ENCODE measurements at places on chromosomes 7 and 10.

GRCh38 chr7:28793381-28794085, 164.6 kb downstream of the TRIL start:
- DNase-seq: no peak

DNA sequence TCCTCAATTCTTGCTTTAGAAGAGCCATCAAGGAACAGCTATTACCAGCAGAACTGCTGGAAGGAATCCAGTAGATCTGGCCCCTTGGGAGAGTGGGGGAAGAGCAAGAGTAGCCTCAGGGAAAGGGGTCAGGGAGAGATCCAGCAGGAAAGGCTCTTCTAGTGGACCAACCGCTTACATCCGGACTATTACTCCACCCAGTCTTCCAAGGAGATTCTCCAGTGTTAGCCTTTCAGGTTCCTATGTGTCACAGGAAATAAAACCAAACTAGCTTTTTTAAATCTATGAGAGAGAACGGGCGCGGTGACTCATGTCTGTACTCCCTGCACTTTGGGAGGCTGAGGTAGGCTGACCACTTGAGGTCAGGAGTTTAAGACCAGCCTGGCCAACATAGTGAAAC, 34.3 kb downstream of the TET1 start:
- DNase-seq: no peak

GRCh38 chr7:93350338-93350737, 118.2 kb downstream of the VPS50 start:
- DNase-seq: no peak

DNA sequence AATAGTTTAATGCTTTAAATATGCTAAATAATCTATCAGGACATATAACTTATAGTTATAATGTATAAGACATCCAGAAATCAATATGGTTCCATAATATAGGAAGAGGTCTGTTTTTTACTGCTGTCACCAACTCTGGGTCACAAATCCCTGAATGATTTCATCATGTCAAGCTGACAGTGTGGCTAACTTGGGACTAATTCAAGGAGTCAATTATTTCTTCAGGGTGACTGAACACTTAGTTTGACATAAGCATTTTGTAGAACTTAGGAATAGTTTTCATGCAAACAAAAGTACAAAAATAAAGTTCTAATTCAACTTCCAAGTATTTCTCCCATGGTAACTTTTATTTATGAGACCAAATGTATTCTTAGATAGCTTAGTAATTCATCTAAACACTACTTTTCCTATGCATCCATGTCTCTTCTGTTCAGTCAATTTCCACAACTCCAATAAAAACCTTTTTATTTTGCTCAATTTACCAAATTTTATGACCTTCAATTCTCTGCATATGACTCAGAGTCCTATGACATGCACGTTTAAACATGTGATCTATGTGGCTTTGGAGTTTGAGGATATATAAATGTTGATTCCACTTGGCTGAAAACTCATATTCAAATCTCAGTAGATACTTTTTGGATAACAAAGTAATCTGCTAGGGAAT, 40.3 kb upstream of the GNAT3 start:
- DNase-seq: no peak

GRCh38 chr7:152895527-152895926, 136.0 kb downstream of the ACTR3B start:
- DNase-seq: no peak

- DNase-seq: no peak
Measured at GRCh38 chr10:127157506-127158200, 38.7 kb downstream of the INSYN2A start.

- peak; percentile 88 for DNase-seq
Measured at GRCh38 chr7:149460493-149461277, at the start of gene ZNF777. Gene ZNF777, minus strand, starts transcription at chr7:149461062. Its CDS starts 5,040 bp downstream, at chr7:149456022.

GRCh38 chr7:26535483-26536007, 243.9 kb downstream of the SNX10 start:
- DNase-seq: no peak

DNA sequence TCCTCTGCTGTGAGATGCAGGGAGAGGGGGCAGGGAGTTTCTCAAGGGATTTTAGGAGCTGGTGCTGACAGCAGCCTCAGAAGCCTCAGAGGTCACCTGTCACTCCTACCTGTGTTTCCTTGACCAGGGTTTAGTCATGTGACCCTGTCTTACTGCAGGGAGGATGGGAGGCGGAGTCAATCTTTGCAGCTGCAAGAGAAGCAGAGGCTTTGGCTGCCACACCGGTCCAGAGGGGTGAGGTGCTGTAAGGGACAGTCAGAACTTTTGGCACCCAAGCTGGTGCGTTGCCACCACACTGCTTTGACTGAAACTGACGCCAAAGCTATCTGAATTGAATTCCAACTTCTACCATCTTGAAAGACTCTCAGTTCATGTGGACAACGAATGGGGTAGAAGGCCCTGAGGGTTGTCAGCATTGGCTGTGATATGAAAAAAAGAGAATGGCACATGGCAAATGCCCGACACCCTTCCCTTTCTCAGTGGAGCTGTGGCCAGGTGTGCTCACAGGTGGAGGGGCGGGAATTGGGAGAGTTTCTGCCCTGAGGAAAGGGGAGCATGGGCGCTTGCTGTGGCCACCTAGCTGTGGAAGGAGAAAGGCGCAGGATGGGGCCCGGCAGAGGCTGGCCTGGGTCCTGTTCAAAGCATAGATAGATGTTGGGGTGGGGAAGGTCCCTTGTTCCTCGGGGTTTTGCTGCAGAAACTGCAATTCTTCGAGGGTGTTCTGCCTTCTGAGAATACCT, 69.3 kb downstream of the ARHGAP22 start:
- DNase-seq: no peak

GRCh38 chr7:44981035-44981706, 2.4 kb upstream of the MYO1G start:
- DNase-seq: no peak

DNA sequence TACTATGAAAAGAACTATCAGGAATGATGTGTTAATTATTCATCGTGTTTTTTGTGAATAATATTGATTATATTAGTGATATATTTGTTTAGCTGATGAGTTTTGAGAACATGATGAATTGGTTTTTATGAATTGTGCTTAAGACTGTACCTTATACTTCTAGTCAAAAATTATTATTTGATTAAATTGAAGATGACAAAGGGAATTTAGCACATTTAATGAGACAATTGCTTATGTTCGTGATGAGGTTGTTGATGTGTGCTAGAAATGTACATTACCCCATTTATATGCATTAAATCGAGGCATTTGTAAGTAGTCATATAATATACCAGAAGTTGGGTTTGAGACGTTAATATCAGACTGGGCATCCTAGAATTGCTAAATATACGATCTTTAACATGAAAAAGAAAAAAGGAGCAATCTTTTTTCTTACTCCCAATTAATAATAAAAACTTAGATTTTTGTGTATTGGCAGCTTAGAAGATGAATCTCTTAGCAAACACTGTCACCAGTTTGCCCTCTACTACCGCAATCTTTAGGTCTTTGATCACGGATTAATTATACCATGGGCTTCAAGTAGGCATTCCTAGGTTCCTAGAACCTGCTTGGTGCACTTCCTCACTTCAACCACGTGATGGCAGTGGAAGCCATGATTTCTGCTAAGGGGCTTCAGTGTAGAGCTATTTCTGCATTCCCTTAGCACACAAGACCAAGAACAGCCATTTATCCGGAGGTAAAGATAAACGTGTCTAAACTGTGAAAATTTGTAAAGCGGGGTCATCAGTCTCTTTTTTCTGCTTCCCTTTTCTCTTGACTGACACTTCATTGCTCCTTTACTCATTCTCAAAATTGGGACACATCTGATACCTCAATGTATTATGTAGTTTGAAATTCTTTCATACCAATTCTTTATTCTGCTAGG, 1.6 kb downstream of the KLHDC10 start:
- peak; percentile 60 for DNase-seq

- no peak for DNase-seq
Measured at GRCh38 chr10:69481305-69481704, 30.0 kb downstream of the TSPAN15 start.

GRCh38 chr10:14322526-14323188, 8.1 kb downstream of the FRMD4A start:
- no peak for DNase-seq

GRCh38 chr7:1447112-1447511, 12.2 kb downstream of the MICALL2 start:
- no peak for DNase-seq

- no peak for DNase-seq
Measured at GRCh38 chr10:3655528-3655927, 129.5 kb downstream of the KLF6 start.

DNA sequence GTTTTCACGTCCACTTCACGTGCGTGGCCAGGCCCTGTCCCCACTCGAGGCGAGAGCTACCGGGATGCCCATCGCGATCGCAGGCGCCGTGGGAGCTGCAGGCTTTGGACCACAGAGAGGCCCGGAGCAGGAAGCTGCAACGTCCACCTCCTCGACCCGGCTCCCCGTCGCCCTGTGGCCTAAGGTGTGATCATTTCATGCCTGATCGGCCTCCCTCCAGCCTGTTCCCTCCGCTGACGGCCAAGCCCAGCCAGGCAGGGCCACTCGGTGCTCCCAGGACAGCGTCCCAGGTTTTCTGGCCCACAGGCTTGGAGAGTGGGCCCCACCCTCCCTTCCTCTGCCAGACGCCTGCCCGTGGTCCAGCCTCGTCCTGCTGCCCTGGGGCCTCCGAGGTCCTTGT, 19.6 kb downstream of the KNDC1 start:
- DNase-seq: no peak

DNA sequence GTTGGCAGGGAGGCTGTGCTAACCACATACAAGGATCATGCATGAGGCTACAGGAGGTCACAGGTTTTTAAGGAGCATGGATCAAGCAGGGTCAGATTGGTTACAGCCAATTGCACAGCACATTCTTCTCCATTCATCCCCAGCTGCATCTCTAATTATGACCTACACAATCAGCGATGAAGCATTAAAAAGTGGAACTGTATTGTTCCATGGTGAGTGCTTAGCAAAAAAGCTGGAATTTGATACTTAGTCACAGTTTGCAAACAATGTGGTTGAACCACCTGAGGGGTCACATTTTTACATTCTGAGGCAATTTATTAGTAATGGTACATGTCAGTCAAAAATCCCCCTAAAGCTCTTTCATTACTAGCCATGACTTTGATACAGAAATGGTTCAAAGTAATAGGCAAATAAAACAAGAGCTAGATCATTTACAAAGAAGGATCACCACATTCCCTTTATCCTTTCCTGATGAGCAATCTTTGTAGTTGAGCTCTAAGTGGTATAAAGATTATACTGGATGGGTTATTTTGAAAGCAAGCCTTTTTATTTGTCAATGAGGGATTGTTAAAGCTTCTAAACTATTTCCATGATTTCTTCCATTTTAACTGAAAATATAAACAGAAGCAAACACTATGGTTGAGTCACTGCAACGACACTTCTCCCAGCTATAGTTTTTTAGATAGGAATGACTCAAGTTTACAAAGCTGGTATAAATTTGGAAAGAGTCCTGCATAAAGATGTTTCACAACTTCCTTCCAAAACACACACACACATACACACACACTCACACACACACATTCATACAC, 217.8 kb upstream of the SEMA3A start:
- DNase-seq: no peak

GRCh38 chr10:33196710-33197491, 137.6 kb downstream of the NRP1 start:
- DNase-seq: no peak

GRCh38 chr7:157271991-157272324, 64.8 kb upstream of the DNAJB6 start:
- no peak for DNase-seq

DNA sequence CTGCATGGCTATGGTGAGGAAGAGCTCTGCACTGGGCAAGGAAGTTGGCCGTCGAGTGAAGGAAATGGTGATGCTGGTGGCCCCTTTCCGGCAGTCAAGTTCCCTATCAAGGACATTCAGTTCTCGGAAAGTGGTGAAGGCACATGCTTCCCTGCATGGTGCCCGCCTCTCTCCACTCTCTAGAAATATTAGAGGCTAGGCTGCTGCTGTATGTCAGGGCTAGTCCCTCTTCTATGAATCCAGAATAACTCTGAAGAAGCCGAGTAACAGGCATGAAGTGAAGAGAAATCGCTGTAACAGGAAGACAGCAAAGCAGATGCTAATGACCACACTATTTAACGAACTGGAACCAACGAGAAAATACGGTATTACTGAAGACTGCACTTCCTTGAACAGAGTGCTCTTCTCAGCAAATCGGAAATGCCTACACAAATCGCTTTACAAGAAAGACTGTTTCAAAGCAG, 5.4 kb downstream of the IDI1 start:
- DNase-seq: peak; percentile 58

GRCh38 chr7:70506434-70506833, 625.5 kb upstream of the GALNT17 start:
- peak; percentile 3 for DNase-seq

DNA sequence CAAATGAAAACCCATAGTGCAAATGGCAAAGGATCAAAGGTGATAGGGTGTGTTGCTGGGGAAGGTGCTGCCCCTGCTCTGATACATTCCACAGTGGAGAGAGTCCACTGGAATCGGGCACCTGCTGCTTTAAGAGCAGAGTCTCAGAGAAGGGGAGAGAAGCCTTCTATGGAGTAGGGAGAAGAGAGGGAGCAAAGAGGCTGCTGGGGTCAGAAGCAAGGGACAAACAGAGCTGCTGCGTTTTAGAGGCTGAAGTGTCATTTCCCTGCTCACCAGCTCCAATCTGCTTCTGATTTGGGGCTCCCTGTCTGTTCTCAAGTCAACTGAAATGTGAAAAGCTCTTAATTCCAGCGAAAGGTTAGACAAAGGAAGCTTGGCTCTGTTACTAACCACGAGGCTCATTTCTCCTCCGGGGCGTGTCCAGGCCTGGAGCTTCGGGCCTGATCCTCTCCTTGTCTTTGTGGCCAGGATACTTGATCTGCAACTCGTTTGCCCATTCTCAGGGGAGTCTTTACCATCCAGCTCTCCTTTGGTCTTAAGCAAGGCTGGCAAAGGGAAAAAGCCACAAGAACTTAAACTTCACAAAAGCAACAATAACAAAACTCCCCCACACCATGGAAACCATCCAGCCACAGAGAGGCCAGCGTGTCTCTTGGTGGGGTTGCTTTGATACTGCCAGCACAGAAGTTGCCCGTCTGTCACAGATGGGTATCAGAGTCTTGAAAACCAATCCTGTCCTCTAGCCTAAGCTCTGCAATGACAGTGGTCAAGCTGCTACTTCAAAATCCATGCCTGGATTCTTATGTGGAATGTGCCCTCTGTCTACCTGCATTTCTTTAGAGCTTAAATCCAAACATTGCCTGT, 692.6 kb downstream of the SUGCT start:
- DNase-seq: no peak

- no peak for DNase-seq
Measured at GRCh38 chr7:42720012-42720411, 191.9 kb downstream of the C7orf25 start.

- peak; percentile 44 for DNase-seq
Measured at GRCh38 chr7:50068850-50069551, 24.0 kb downstream of the ZPBP start.

- peak; percentile 69 for DNase-seq
Measured at GRCh38 chr10:14564268-14564744, 210.4 kb downstream of the FAM107B start.

- no peak for DNase-seq
Measured at GRCh38 chr10:24961582-24961981, 9.2 kb upstream of the PRTFDC1 start.

All from CD4-positive, alpha-beta memory T cell (primary cell).